ENCODE measurements at places on chromosomes 3 and 15.
A peak's percentile ranks its signal among the peaks of the same experiment; 100 is the strongest.

DNA sequence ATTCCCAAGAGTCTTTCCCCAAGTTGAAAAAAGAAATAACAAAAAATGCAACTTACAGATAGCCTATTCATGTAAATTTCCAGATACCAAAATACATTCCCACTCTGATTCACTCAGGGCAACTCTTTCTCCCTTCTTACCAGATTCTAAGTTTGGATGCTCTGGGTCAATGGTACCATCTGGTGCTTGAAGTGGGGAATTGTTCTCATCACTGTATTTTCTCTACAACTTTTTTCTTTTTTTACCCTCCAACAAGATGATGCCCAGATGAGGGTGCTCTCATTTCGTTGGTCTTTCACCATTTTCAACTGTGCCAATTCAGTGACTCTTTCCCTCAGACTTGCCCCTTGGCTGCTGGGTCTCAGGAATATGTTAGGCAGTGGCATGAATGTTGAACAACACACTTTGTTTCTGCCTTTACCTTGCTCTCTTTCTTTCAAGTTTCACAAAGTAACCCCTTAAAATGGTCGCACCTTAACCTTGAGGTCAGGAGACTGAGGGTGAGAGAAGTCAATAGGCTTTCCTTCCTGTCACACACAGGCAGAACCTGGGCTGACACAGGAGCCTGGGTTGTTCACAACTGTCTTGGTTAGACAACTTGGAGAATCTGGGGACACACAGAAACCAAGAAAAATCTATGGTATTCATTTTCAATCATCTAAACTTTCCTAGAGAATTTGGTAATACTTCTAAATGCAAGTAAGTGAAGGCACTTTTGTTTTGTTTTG is 330.7 kb upstream of the SLCO3A1 start:
- DNase-seq: no peak

DNA sequence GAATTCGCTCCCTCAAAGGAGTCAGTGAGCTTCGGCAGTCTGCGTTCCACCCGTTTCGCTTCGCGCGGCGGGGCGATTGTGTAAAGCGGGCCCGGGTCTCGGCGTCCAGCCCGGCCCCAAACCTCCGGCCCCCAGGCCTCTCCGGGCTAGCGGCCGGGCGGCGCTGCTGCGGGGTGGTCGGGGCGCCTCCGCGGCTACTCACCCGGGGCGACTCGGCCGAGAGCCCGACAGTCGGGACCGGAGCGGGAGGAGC is 412 bp downstream of the CHDH start:
- DNase-seq: no peak

DNA sequence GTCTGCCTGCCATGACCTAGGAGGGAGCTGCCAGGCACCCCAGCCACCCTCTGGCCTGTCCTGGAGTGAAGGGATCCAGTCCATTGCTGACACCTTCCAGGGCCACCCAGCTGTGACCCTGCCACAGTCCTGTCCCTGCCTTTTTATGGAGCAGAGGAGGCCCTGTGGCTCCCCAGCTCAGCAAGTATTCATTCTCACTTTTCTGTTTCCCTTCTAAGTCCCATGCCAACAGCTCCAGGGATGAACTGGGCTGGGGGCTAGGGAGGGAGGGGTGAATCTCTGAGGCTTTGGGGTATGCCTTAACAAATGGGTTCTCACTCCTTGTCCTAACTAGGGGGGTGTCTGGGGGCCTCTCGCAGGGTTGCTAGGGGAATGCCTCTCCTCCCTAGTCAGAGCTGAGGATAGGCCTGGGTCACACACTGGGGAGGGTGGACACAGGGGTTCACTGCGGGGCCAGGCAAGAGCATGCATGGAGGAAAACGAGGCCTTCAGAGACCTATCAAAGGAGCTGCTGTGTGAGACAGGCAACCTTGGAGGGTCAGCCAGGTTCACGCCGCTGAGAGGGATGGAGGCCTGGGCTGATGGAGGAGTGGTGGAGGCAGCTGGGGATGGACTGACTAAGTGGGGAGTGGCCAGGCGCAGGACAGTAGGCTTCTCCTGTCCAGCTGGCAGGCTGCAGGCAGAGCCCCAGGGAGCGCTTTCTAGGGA is 31.8 kb downstream of the EPHB3 start:
- DNase-seq: peak; percentile 61

DNA sequence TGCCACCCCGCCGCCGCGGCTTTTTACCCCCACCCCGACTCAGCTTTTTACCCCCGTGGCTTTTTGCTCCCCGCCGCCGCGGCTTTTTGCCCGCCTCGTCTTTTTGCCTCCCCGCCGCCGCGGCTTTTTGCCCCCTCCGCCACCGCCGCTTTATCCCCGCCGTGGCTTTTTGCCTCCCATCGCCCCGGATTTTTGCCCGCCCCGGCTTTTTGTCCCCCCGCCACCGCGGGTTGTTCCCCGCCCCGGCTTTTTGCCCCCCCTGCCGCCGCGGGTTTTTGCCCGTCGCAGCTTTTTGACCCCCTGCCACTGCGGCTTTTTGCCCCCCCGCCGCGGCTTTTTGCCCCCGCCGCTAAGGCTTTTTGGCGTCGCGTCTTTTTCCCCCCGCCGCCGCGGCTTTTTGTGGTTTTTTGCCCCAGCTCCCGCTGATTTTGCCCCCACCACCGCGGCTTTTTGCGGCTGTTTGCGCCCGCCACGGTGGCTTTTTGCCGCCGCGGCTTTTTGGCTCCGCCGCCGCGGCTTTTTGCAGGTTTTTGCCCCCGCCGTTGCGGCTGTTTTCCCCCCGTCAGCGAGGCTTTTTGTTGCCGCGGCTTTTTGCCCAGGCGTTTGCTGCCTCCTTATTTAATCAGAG is 597.2 kb downstream of the GOLGA6L6 start:
- no peak for DNase-seq

DNA sequence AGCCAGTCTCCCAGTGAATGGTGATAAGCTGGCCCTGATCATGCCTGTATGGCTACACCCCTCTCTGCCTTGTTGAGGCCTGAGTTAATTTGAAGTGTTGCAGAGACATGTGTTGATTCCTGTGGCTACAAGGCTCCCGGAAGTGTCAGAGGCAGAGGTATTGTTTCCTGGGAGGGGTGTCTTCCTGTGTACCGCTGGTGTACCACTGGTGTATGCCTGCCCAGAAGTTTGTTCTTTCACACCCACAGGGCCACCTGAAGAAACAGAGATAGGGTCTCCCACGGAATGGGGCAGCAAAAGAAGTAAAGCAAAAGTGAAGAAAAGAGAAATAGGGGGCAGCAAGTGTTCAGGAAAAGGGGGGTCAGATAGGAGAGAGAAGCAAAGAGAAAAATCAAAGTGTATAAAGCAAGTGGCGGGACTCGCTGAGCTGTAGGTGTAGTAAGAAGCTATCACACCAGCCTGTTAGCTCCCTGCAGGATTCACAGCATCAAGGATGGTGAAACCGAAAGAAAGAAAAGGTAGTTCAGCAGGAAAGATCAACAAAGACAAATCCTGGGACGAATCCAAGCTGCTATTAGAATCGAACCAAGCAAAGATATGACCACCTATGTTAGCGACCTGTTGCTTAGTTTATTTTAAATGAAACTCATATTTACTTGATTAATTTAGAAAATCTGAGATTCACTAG is 36.6 kb upstream of the CD47 start:
- DNase-seq: no peak

DNA sequence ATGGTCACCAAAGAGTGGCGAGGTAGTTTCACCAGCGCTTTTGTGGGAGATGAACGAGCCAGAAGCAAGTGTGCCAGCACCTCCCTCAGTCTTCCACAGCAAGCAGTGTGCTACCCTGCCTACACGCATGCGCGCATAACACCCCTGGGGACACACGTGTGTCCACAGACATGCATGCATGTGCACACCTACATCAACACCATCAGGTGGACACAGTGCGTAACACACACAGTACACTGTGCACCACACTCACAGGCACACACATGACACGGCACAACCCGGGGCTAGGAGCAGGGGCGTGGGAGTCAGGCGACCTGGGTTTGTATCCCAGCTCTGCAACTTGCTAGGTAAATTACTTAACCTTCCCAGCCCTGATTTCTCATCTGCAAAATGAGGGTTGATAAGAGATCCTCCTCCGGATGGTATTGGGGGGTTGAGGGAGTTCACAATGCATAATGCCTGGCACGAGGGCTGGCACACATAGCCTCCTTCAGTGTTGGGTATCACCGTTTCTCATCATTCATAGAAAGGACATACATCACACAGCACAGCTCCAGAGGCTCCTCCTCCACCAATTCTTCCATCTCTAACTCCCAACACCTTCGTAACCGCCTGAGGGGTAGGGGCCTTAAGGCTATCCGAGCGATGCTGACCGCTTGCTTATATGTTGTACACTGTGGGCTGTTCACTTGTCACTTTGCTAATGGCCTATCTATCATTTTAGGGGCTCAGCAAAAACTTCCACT is 174.9 kb downstream of the SMAD6 start:
- no peak for DNase-seq

DNA sequence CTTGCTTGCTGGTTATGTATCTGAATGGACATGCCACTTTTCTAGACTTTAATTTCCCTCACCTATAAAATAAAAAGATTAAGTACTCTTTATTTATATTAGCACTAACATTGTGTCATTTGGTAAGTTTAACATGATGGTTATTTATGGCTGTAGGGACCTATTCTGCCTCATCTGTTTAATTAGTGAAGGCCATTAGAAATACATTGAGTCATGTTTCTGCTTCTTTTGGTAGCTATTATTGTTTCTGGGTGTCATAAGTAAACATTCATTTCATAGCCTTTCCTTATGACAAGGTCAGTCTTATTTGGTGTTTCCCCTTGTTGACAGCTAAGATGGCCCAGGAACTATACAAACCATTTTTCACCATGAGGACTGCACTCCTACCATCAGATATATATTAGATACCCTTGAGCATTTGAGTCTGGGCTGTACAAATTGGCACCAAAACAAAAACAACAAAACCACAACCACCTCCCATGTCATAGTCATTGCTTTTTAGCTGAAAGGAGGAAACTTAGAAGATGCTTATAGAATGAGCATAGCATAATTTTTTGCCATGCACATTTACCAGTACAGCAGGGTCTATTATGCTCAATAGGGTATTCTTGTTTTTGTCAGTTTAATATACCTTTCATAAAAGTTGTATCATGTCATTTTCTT is 39.3 kb downstream of the SRP14 start:
- DNase-seq: no peak

DNA sequence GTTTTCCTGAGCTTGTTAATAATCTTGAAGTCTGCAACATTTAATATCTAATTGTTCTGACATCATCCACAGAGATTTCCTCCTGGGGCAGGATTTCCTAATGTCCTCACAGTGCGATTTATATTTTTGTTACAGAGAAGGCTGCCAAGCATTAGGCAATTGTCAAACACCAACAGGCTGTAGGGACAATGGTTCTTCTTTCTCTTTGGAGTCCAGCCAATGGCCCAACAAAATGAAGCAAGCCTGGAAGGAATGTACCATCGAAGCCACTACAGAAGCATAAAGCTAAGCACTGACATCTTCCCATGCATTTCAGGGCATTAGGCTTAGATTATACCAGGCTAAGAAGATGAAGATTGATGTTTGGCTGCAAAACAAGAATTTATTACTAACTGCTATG is 173.0 kb upstream of the FRMD4B start:
- peak; percentile 89 for DNase-seq

DNA sequence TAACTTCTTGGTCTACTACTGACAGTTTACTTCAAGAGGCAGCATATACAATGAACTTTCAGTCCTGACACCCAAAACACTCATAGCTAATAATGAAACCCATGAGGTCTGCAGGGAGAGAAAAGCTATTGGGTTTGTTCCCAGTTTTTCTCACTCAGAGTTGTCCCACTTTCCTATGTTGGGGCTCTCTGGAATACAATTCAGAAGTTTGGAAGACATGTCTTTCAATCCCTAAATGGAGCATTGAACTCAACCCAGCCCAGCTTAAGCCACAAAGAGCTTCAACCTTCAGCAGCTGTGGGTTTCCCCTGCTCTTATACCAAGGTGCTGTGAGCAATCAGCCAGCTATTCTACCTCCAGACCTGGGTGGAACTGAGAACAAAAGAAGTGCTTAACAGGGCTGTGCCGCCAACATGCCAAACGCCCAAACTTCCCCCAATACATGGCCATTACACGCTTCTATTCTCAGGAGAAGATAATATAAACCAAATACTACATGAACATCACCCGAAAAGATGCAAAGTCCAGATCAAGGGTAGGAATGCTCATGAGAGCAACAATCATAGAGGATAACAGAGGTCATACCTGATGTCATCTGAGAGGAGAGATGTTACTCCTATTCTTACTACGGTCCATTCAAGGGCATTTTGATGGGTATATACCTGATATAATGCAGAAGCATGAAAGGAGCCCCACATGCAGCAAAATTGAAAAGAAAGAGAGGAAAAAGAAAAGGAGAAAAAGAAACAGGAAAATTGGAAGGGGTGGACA is 131.2 kb upstream of the TGFBR2 start:
- DNase-seq: no peak

DNA sequence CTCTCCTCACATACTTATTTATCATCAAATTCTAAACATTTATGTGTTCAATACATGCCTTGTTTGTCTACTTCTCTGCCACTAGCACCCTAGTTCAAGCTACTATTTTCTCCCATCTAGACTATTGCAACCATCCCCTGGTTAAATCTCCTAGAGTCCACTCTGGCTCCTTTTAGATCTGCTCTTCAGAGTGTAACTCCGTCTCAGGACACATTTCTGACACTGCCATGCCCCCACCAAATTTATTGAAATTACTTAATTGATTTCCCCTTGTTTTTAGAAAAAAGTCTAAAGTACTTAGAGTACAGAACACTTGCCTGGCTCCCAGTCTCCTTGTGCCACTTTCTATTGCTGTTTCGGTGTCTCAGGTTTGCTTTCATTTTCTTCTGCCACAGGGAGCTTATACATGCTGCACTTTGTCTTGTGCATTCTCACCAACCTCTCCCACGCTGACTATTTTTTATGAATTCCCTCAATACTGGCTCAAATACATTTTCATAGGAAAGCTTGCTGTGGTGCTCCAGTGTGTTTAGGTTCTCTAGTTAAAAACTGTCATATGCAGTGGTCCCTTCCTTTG is 792.3 kb downstream of the DIPK2A start:
- no peak for DNase-seq

DNA sequence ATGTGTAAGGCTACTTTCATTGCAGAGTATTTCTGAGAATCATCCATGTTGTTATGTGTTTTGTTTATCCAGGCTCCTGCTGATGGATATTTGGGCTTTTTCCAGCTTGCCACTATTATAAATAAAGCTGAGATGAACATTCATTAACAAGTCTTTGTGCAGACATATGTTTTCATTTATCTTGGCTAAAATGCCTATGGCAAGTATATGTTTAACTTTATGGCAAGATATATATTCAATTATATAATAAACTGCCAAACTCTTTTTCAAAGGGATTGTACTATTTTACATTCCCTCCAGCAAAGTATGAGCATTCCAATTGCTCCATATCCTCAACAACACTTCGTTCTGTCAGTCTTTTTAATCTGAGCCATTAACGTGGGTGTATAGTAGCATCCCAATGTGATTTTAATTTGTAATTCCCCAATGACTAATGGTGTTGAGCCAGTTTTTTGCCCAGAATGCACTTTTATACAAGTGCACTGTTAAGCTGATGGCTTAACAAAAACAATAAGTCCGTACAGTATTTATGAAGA is 452.4 kb downstream of the SHQ1 start:
- DNase-seq: no peak

- no peak for DNase-seq
Observed at GRCh38 chr3:127105587-127105986, 87.3 kb upstream of the PRR23E start.

- no peak for DNase-seq
Observed at GRCh38 chr15:57762302-57762701, 55.8 kb downstream of the POLR2M start.
